Stimulated activated naive CD8-positive, alpha-beta T cell treated with anti-CD3 and anti-CD28 coated beads, Interleukin-15, Interleukin-2, amounts not matched to agents 100 U/mL and 50 U/mL, for 24 hours (primary cell): ENCODE measurements at places on chromosomes 1 and 21.

DNA sequence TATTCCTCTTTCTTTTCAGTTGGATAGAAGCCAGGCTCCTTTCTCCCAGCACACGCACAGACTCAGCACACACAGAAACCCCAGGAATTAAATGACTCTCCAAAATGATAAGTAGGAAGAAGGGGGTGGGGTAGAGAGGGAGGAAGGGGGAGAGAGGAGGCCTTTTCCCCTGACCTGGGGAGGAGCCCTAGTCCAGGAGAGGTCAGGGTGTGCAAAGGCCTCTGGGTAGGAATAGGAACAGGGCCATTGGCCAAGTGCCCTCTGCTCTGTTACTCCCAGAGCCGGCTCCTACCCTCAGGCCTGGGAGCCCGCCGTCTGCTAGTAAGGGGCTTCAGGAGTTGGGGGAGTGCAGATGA lies 35.6 kb upstream of the PUM1 start:
- no peak for DNase-seq

DNA sequence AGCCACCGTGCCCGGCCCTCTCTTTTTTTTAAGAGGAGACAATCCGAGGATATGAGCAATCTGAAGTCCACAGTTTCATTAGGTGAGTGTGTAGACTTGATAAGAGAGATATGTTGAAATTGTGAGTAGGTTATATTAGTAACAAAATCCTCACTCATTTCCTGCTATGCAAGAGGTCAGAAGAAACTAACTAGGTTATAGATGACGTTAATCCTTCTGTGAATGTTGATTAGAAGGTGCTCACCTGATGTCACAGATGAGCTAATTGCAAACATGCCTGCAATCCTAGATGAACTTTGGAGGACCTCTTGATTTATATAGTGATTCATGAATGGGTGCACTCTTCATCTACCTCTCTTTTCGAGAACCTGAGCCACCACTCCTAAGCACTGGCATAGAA lies 29.3 kb downstream of the NTMT2 start:
- no peak for DNase-seq

- no peak for DNase-seq
Observed at GRCh38 chr1:34845131-34845901, 14.2 kb downstream of the SMIM12 start.

GRCh38 chr1:94270801-94271203 lies 33.4 kb upstream of the ARHGAP29 start:
- no peak for DNase-seq

DNA sequence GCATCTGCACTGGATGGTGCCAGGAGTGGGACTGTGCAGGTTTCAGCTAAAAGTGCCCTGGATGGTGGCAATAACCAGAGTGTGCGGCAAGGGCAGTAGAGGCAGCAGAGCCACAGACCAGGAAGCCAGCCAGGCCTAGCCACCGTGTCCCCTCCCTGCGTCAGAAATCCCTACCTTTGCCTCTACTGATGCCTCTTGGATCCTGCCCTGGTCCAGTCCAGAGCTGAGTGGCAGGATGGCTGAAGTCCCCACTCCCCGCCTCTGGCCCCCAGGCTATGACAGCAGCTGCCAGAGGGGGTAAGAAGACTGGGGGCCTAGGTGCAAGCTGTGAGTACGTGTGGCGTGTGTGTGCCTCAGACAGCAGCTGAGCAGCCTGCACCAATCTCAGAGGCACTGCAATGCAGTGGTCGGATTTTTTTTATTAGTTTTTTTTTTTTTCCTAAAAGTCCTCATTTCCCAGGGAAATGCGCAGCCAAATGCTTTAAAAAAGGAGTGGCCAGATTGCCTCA lies 51.9 kb downstream of the SYT2 start:
- DNase-seq: no peak

DNA sequence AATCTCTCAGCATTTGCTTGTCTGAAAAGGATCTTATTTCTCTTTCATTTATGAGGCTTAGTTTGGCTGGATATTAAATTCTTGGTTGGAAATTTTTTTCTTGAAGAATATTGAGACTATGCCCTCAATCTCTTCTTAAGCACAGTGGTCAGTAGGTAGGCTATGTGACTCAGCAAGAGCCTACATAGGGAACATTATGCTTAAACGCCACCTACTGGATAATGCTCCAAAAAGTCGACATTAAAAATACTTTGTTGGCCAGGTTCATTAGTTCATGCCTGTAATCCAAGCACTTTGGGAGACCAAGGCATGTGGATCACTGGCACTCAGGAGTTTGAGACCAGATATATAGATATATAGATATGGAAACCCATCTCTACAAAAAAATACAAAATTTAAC lies 678.0 kb upstream of the USP24 start:
- DNase-seq: no peak

DNA sequence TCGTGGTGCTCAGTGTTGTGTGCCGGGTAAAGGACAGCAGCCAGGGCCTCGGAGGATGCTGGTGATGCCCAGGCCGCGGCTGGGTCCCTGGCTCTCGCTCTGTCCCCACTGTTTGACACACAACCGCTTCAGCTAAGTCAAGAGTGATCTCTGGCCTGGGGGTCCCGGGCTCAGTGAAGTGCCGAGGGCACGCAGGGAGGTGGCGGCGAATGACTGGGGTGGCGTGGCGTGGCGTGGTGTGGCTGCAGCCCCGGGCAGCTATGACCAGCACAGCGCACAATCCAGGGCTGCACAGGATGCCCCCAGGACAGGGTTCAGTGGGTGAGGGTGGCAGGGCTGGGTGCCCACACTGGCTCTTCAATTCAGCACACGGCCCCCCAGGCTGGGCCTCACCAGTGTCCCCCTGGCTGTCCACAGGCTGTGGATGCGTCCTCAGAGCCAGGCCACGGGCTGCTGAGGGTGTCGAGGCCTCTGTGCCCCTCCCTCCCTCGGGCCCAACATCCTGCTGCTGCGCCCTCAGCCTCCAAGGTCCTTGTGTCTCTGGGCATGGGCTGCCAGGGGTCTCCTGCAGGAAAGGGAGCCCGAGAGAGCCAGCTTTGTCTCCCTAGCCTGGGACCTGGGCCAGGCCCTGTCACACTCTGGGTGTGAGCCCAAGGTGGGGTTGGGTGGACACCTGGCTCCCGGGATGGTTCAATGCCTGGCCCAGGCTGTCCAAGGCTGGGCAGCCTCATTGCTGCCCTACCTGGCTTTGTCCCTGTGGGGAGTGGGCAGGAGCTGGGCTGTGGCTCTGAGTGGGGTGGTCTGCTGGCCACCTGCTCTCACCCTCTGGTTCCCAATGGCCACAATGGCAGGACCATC lies 12.0 kb upstream of the SKI start:
- no peak for DNase-seq
